Right cardiac atrium (tissue), 5 donors: ENCODE measurements at places on chromosomes 13 and 19.

- no peak for DNase-seq
Measured at GRCh38 chr13:112000888-112001287, 66.1 kb upstream of the SOX1 start.

DNA sequence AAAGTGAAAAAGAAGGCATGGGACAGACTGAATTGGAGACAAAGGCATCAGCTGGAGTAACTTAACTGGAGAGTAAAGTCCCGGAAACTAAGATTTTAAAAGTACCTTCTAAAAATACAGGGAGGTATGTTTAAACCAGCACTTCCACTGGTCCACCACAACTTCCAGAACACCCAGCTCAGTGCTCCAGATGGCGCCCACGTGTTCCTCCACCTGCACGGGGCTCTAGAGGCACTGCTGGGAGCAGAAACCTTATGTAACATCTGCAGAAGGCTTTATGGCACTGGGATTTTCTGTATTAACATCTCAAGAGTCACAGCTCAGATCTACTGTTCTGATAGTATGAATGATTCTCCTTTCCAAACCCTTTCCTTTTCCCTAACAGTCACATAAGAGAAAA is 252.1 kb downstream of the DCLK1 start:
- DNase-seq = no peak

- no peak for DNase-seq
Measured at GRCh38 chr19:10155839-10156238, 36.1 kb upstream of the EIF3G start.

DNA sequence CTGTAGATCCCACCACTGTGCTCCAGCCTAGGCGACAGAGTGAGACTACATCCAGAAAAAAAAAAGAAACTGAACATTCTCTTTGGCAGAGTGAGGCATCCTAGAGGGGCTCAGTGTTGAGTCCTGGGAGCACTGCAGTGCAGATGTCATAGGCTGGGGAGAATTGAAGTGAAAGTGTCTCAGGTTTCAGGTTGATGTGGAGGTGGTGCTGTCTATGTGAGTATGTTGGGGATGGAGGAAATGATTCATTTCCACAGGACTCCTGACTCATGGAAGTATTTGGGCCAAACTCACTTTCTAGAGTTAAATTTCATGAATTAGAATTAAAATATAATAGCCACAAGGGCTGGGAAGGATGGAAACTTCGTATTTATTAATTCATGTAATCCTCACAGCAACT is 134.4 kb upstream of the TSC22D1 start:
- DNase-seq = no peak

DNA sequence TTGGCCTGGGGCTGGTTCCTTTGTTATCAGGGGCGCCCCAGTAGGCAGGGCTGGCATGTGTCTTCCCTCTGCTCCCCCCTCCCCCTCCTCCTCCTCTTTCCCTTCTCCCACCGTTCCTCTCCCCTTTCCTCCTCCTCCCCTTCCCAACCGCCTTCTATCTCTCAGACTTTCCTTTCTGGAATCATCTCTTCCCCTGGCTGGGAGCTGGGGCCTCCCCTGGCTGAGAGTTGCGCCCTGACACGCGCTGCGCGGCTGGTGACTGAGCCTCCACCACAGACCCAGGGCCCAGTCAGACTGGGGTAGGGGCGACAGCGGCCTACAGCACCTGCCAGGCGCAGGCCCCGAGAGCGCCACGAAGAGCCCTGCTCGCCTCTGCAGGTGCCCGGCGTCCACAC is 2.8 kb downstream of the PNMA8B start:
- DNase-seq = no peak
